Colonic mucosa (tissue), 4 donors: ENCODE measurements at places on chromosomes 12 and 14. TPM values are rescaled to one million over a fixed set of nuclear protein-coding genes. Genes with fewer than 3 reads are reported as not detected.

DNA sequence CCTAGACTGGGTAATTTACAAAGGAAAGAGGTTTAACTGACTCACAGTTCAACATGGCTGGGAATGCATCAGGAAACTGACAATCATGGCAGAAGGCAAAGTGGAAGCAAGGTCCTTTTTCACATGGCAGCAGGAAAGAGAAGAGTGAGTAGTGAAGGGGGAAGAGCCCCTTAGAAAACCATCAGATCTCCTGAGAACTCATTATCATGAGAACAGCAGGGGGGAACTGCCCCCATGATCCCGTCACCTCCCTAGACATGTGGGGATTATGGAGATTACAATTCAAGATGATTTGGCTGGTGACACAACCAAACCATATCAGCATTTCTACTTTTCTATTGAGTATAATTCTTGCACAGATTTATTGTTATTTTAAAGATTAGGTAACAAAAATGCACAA, 822.1 kb upstream of the FLRT2 start:
- no peak for DNase-seq

- no peak for DNase-seq
Observed at GRCh38 chr14:48792376-48793024, 793.7 kb downstream of the RPS29 start.

DNA sequence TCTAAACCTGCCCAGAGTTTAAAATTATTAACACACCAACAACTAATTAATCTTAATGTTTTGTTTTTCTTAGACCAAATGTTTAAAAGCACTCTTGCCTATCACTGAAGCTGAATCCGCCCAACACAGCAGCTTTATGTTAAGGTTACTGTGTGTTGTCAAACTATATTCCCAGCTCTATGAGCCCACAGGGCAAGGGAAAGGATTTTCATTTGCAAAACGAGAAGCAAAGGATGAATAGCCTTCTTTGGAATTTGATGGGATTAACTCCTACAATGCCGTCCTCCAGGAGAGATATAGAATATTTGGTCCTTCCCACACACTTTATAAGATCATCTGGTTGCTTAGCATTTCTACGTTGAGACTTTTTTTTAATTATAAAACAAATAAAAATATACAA, 43.7 kb downstream of the DUSP16 start:
- DNase-seq, result no peak

GRCh38 chr14:43914041-43914693, 592.9 kb downstream of the FSCB start:
- DNase-seq, result no peak

- no peak for DNase-seq
Observed at GRCh38 chr12:126772171-126772864, 1494.7 kb upstream of the TMEM132C start.

DNA sequence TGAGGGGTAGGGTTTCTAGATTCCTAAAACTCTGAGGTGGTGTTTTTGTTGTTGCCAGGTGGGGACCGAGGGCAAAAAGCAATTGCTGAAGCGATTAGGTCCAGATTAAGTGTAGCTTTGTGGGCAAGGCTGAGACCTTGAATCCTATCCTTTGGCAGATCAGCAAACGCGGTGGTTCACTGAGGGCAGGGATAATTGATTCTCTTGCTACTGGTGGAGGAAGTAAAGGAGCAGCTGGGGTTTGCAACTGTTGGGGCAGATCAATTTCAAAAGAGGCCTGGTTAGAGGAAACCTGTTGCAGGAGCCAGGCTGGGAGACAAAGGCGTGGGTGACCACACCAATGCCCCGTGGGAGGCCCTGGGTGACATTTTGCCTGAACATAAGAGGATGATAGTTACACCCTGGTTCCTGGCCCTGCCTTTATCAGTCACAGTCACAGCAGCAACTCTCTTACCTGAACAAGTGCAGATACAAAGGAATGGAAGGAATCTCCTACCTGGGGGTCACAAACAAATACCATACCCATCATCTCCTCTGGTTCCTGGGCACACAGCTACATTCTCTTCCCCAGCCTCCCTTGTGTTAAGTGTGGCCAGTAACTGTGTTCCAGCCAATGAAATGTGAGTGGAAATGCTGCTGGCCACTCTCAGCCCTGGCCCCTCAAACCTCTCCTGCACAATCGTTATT, 43.3 kb upstream of the RASSF3 start:
- DNase-seq, result no peak

The AQP5 gene
- not detected for total RNA-seq

The MYH7 gene
- total RNA-seq, result not detected
